ENCODE measurements at places on chromosomes 12 and 14.

GRCh38 chr12:119544765-119545625 is 48.6 kb upstream of the TMEM233 start:
- DNase-seq: peak; percentile 89

GRCh38 chr12:12792421-12792820 is 7.0 kb downstream of the APOLD1 start:
- DNase-seq: no peak

DNA sequence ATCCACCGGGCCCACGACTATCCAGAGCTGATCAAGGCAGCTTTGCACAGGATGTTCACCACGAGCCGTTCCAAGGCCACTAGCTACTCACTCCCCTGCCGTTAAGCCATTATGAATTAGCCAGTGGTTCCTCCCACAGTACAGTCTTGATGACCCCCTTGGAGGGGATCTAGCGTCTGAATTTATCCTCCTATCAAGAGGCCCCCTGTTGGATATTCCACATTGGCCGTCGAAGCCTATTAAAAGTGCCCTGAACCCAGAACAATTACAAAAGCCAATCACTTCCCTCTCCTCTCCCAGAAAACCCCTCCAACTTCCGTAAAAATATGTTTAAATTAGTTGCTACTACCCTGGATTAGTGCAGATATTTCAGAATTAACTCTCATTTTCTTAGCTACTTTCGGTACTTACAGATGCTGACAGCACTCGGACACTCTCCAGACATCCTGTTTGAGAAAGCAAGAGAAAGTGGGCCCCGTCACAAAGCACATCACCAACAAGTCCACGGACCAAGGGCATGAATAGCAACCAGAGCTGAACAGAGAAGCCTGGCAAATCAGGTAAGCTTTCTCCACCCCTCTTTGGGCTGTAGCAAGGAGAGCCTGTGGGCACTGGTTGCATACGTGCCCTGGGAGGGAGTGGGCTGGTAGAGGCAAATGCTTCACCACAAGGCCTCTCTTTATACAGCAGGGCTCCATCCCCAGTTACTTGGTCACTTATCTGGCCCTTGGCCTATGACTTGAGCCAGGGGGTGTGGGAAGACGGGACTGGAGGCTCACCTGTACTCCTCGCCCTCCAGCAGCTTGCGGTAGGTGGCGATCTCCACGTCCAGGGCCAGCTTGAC is 5.3 kb downstream of the KRT3 start:
- DNase-seq: no peak

GRCh38 chr14:102969901-102970300 is 47.4 kb downstream of the AMN start:
- DNase-seq: no peak

- no peak for DNase-seq
Measured at GRCh38 chr12:89280833-89281538, 71.3 kb downstream of the DUSP6 start.

DNA sequence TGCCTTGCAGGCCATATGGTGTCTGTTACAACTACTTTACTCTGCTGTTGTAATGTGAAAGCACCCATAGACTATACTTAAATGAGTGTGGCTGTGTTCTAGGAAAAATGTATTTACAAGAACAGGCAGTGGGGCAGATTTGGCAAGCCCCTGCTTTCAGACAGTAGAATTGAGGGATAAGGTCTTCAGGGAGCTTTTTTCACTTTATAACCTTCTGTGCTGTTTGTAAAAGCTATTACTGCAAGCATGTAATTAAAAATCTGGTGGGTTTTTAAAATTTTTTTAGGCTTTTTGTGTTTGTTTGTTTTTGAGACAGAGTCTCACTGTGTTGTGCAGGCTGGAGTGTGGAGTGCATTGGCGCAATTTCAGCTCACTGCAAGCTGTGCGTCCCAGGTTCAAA is 73.9 kb downstream of the VEZT start:
- no peak for DNase-seq

- DNase-seq: no peak
Measured at GRCh38 chr14:39593377-39593776, 161.1 kb upstream of the FBXO33 start.

DNA sequence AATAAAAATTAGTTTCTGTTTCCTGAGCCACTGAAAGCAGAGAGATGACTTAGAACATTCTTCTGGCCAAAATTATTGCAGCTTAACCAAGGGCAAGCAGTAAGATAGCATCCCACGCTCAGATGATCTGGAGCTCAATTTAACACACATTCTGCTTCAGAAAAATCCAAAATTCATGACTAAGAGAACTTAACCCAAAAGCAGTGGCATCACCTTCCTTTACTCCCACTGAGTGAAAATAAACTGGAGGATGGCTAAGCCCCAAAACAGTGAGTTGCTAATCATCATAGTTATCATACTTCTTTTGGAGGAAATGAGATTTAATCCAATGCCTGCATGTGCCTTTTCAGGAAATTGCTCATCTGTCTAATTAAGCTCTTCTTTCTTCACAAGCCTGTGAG is 195.4 kb downstream of the DUSP6 start:
- peak; percentile 46 for DNase-seq

DNA sequence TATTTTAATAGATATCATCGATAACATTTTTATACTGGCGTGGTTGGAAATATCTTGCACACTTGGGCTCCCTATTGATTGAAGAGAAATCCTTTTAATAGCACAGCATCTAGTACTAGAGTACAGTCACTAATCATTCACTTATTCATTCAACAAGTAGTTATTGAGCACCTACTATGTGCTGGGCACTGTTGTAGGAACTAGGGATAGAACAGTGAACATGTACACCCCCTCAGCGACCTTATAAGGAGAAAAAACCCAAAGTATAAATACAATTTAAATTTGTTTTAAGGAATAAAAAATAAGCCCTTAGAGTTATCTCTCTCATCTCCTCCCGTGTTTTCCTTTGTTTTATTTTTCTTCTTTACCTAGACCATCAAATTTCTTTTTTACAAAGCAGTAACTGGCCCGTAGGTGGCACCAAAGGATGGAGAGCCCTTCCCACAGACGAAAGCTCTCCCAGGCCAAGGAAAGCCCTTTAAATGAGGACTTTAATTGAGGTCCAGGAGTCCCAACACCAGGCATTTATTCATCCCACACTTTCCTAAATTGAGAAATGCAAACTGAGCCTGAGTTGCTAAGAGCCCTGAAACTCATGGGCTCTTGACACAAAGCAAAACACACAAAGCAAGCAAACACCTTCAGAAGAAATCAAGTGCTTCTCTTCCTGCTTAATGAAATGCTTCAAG is 29.0 kb downstream of the PEBP1 start:
- DNase-seq: peak; percentile 53
